ENCODE measurements at places on chromosomes 11 and 22.

GRCh38 chr11:5712507-5712906 is 22.9 kb downstream of the TRIM22 start:
- no peak for DNase-seq

DNA sequence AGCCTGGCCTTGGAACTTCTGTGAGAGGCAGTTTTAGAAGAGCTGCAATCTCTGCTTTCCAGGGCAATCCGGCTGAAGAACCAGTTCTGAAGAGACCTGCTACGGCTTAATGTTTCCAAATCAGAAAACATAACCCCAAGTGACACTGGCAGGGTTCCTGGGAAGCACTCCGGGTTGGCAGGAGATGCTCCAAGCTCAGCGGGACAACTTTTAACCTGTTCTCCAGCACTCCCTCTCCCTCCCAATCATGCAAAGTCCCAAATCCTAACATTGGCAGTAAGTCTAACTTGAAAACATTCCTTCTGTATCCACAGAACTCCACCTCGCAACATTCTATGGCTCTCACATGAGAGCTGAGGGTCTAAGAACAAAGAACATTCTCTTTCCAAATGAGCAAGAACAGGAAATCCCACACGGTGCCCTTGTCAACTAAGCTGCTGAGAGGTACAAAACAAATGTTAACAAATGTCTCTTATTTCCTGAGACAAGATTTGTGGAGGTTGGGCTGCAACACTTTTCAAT is 48.5 kb upstream of the MN1 start:
- DNase-seq = no peak

GRCh38 chr11:75589933-75590332 is 27.9 kb downstream of the SERPINH1 start:
- peak; percentile 44 for DNase-seq

DNA sequence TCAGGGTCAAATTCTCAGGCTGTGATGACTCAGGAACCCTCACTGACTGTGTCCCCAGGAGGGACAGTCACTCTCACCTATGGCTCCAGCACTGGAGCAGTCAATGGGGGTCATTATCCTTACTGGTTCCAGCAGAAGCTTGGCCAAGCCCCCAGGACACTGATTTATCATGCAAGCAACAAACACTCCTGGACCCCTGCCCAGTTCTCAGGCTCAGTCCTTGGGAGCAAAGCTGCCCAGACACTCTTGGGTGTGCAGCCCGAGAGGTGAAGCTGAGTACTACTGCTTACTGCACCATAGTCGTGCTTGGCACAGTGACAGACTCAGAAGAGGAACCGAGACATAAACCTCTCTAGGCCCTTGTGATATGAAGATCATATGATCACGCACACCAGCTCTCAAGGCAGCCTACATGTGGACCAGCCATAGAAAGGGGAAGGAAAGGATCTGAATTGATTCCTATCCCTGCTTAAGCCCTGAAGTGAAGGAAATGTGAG is 58.2 kb downstream of the ZNF280B start:
- DNase-seq = peak; percentile 90

GRCh38 chr22:30655532-30655931 is 12.1 kb downstream of the DUSP18 start:
- DNase-seq = no peak

- DNase-seq = no peak
These were observed 30.4 kb downstream of the ADAMTS15 start for GRCh38 chr11:130478881-130479280.

- no peak for DNase-seq
These were observed 4.7 kb upstream of the NEAT1 start for GRCh38 chr11:65417702-65418430.

- no peak for DNase-seq
These were observed 61.4 kb upstream of the SYT13 start for GRCh38 chr11:45347348-45348082.

DNA sequence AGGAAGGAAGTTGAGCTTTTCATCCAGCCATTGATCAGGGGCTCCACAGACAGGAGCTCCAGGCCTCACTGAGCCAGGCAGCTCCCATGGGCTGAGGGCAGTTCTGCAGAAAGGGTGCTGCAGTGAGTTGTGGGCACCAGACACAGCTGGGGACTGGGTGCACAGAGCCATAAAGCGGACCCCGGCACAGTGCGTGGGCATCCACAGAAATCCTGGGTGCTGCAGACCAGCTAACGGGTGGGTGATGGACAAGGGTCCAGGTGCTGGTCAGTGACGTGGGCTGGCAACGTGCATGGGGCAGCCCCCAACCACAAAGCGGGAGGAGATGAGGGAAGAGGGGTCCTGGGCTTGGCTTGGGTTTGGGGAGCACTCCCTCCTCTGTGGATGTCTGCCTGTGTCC is 19.4 kb upstream of the GAL start:
- DNase-seq = no peak

DNA sequence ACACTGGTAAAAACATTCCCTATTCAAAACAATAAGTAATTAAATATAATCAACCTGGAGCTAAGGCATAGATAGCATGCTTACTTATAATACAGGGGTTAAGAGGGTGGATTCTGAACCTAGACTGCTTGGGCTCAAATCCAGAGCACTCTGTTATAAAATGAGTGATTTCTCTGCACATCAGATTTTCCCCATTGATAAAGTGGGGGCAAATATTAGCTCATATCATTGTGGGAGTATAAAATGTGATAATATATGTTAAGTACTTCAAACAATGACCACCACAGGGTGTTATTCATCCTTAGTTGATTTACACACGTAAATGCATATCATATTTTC is 139.4 kb downstream of the LUZP2 start:
- no peak for DNase-seq

- no peak for DNase-seq
These were observed 1.3 kb downstream of the CDHR5 start for GRCh38 chr11:623349-623869.

DNA sequence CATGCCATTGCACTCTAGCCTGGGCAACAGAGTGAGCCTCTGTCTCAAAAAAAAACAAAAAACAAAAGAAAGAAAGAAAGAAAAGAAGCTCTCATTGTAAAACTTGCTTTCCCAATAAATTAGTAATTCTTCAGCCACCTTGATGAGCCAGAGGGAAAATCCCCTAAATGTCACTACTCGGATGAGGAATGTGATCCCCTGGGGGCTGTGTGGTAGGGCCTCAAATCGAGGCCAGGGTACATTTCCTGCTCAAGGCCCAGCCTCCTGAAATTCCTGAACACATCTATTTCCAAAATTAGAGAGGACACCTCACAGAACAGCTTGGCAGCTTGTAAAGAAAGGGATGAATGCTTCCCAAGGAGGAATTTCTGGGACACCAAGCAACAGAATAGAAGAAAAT is 147.1 kb upstream of the SESN3 start:
- no peak for DNase-seq

GRCh38 chr11:111308140-111308539 is 9.8 kb downstream of the POU2AF3 start:
- no peak for DNase-seq

GRCh38 chr11:19903620-19904069 is 191.0 kb downstream of the NAV2 start:
- DNase-seq = peak; percentile 75

DNA sequence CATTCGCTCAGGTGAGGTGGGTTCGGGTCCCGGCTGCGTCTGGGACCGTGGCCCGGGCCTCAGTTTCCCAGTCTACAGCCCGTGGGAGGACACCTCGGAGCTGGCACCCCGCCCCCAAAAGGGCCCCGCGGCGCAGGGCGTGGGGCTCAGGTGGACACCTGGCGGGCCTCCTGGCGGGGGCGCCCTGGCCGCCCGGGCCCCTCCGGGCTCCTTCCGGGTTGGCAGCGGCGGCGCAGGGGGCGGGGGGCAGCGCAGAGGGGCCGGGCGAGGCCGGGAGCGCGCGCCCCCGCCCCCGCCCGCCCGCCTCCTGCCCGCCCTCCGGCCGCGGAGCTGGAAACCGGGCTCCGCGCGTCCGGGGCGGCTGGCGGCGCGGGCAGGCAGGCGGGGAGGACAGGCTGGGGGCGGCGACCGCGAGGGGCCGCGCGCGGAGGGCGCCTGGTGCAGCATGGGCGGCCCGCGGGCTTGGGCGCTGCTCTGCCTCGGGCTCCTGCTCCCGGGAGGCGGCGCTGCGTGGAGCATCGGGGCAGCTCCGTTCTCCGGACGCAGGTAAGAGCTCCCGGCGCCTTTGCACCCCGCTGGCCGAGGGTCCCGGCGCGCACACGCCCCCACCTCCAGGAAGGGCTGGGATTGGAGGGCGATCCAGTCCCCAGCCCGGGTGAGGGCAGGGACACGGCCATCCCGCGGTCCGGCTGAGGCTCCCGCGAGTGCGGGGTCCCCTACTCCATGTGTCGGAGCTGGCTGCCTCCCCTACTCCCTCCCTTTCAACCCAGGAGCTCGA is at the start of gene EMID1:
Gene EMID1 (plus strand): TSS at position 303 of the 778 bp plus-strand sequence. CDS start 143 bp downstream, at position 446.
- no peak for DNase-seq

GRCh38 chr11:104279587-104279986 is 115.6 kb upstream of the PDGFD start:
- DNase-seq = no peak

GRCh38 chr11:126335463-126335760 is 20.1 kb upstream of the ST3GAL4 start:
- no peak for DNase-seq

GRCh38 chr11:76844511-76844910 is 16.2 kb upstream of the ACER3 start:
- no peak for DNase-seq

DNA sequence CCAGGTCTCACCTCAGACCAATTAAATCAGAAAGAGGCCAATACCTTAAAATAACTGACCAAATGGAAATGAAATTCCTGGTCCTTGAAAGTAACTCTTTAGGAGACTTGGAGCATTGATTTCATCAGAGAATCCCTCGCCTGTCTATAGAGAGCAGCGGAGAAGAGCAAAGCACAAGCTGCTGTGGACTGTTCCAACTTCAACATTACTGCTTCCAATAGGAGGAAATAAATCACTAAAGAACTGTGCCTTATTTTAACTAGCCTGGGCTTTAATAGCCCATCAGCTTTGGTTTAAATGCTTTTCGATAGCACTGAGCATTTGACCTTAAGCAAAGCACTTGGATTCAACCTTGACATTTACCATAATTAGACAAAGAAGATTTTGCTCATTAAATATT is 32.0 kb upstream of the FJX1 start:
- DNase-seq = no peak

DNA sequence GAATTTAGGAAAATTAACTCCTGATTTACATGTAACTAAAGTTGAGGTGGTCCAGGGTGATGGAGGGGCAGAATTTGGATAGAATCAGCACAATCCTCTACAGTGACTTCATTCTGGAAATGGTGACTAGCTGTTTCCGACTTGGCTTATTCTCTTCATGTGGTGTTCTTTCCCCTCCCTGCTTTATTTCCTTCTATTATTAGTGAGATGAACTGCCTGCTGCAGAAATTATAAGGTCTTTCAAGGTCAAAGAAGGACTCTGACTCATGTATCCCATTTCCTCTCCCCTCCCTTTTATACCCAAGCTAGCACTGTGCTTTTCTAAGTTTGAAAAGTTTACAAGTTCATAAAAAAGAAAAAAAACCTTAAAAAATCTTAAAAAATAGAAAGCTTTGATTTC is 12.2 kb upstream of the MRPL17 start:
- DNase-seq = no peak

DNA sequence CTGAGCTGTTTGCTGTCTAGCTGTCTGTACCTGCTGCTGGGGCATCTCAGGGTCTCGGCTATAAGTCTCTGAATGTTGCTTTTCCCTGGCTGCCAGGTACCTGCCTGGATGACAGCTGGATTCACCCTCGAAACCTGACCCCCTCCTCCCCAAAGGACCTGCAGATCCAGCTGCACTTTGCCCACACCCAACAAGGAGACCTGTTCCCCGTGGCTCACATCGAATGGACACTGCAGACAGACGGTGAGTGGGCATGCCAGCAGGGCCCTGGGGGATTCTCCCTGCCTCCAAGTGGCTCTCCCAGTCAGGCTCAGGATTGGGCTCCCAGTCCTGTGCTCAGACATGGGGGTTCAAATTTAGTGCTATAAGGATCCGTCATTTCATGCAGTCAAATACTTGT is 12.9 kb downstream of the IL17RA start:
- DNase-seq = no peak

DNA sequence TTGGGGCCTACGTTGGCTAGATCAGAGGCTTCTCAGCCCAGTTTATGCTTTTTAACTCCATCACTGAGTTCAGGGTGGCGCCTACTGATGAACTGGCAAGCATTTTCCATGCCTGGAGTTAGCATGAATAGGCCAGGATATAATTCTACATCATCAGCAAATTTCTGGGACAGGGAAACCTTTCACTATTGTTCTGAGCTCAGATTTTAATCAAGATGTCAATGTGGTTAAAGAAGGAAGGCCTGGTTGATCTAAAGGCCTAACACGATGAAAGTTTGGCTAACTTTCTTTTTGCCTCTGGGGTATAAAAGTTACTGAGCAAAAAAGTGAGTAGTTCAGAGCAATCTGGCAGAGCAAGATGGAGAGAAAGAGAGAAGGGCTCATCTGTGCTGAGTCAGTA is 21.7 kb upstream of the IFITM3 start:
- DNase-seq = no peak

GRCh38 chr22:36912694-36913426 is 568 bp upstream of the CSF2RB start:
- no peak for DNase-seq

DNA sequence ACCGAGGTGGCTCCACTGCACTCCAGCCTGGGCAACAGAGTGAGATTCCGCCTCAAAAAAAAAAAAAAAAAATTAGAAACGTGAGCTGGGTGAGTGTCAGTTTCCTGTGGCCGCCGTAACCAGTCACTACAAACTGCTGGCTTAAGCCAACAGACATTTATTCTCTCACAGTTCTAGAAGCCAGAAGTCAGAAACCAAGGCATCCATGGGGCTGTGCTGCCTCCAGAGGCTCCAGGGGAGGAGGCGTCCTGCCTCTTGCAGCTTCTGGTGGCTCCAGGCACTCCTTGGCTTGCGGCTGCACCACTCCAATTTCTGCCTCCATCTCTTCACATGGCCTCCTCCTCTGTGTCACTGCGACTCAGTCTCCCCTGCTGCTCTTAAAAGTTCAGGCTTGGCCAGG is 11.1 kb upstream of the KIAA0930 start:
- DNase-seq = no peak

DNA sequence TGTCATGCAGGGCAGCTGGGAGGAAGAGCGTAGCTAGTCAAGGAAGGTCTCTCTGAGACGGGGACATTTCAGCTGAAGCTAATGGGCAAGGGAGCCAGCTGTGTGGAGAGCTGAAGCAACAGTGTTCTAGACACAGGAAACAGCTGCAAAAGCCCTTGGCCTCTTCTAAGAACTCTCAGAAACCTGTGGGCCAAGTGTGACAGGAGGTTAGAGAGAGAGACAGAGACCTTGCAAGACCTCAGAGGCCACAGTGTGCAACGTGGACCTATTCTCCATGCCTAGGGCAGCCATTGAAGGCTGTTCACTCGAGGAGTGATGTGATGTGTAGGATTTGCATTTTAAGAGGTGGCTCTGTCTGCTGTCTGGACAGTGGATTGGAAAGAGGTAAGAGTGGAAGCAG is 48.7 kb upstream of the TNRC6B start:
- peak; percentile 88 for DNase-seq

- no peak for DNase-seq
These were observed 708.0 kb upstream of the ARHGAP42 start for GRCh38 chr11:99979042-99979441.

DNA sequence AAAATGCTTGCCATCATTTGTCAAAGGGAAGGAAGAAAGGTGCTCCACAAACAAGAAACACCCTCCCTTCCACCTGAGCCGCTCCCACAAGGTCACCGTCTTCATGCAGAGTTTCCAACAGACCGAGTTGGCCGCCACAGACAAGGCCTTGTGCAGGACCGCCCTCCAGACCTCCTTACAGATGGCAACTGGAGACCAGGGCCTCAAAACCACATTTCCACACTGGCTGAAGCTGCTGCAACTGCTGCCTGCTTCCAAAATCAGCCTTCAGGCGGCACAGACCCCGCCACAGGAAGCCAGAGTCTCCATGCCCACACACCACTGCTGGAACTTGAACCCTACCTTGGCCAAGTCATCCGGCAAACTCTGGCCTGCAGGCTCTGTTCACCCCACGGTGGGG is 6.3 kb downstream of the DEAF1 start:
- no peak for DNase-seq

All from hematopoietic multipotent progenitor cell (in vitro differentiated cells).